ENCODE measurements at places on chromosomes 11 and 22. TPM values are rescaled to one million over a fixed set of nuclear protein-coding genes. Genes with fewer than 3 reads are reported as not detected.

DDX25 gene
- polyA plus RNA-seq, result 3.8 TPM

MRGPRX4 gene
- polyA plus RNA-seq, result not detected

DNA sequence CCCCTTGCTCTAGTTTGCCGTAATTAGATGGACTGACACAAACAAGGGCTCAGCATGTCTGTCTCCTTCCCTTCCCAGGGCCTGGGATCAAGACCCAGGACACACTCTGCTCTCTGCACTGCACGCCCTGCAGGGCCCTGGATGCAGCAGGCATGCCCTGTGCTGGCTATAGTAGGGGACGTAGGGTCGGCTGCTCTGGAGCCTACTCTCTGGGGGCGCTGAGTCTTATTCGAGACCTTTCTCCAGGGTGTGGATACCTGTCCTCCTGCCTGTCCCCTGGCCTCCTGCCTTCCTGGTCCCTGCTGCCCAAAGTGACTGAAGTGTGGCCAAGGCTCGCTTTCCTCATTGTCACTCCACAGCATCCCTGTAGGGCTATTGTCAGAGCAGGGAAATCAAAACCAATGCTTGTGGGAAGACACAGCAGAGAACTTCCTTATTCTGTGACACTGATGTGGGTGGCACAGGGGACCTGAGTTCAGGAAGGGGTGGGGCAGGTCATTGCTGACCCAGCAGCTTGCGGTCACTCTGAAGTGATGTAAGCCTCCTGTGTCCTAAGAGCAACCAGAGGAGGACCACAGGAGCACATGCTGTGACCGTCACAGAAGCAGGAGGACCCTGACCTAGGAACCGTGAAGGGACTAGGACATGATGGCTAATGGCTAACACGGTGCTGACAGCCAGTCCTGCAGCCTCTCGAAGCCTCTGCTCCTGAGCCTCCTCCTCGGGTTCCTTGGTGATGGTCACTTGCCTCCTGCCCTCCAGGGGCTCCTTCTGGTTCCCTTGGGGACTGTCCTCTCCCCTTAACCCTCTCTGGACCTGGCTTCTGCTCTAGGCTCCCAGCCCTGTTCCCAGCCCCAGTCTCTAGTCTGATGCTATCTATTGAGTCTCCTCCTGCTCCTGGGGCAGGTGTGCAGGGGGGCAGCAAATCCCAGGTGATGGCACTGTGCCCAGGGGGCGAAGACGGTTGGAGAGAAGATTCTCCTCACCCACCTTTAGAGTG is 10.3 kb downstream of the APOBEC3A start:
- DNase-seq, result peak; percentile 57

GRCh38 chr11:75408957-75409219 is 9.6 kb downstream of the RPS3 start:
- DNase-seq, result no peak

DNA sequence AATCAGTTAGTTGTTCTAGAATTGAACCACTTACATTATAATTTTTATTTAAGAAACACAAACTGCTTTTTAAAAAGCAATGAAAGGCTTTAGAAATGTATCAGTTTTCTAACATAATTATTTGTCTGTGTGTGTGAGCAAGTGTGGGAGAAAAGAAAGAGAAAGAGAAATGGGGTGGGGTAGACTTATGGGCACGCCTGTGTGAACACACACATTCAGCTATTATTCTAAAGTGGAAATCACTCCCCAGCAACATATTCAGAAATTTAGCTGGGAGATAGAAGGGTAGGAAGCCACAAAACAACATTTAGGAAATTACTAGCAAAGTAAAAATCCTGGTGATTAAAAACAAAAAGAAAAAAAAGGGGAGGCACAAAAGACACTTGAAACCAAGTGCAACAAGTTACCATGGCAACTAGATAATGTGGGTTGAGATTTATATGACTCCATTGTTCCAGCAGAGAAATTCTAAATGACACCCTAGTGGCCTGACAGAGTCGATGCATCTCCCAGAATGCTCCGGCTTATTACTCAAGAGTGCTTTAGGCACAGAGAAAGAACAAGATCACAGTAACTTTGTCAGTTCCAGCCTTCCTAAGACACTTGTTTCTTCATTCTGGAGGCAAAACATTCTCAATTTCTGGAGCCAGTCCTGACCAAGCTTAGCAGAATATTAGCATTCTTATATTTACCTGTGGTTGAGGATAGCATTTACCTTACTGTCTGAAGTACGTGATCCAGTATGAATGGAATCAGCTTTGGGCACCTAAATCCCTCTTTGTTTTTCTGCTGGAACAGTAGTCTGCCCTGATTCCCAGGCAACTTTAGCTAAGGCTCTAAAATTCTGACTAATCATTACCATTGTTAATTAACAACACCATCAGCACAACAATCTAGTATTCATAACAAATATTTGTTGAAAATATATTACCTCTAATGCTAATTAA is 444.4 kb downstream of the DLG2 start:
- DNase-seq, result no peak

DNA sequence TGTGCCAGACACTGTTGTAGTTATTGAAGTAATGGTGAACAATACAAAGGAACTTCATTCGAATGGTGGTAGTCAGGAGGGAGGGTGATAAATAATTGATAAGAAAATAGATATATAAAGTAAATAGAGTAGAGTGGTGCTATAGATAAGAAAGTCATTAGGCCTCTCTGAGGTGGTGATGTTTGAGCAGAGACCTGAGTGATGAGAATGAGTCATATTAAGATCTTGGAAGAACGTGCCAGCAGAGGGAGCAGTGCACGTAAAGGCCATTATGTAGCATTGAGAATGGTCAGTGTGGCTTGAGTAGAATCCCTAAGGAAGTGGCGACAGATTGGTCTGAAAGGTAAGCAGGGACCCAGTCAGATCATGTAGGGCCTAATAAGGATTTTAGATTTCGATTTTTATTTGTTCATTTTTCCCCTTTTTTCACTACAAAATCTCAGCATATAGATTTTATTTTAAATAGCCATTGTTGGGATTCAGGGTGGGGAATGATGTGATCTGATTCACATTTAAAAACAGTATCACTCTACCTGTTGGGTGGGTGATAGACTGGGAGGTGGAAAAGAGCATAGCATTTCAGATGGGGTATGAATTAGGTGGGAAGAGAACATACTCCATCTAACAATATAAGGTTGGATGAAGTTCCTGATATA is 44.7 kb downstream of the CCDC90B start:
- peak; percentile 54 for DNase-seq

- DNase-seq, result peak; percentile 93
Observed at GRCh38 chr11:61947486-61948210, 2.5 kb upstream of the BEST1 start.

DNA sequence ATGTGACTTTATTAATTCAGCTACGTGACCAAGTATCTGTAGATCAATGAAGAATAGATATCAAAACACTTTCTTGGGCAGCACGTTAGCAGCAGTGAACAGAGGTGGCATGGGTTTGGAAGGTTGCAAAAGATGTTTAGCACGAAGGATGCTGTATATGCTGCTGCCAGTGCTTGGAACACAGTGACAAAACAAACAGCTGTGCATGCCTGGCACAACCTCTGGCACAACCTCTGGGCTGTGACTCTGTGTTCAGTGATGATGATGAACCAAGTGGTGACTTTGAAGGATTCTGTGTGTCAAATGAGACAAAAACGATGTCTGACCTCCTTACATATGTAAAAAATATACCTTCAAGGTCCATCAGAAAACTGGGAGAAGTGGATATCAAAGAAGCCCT is 104.7 kb downstream of the TBC1D22A start:
- DNase-seq, result no peak

DNA sequence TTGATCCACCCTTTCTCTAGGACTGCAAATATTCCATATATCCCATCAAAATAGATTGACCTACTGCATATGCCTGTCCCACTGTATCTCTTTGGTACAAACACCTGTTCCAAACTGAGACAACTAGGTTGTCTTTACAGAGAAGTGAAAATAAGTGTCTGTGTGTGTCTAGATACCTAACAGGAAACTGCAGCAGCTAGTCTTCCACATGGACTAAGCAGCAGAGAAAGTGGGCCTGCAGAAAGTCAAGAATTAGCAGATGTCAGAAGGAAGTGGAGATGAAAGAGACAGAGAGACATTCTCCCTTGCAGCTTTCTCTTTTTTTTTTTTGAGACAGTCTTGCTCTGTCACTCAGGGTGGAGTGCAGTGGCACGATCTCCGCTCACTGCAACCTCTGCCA is 3.9 kb upstream of the RAB39A start:
- no peak for DNase-seq

- no peak for DNase-seq
Observed at GRCh38 chr11:117000014-117000737, 98.1 kb downstream of the SIK3 start.

Measured in kidney (tissue), 22 donors.